ENCODE measurements at places on chromosomes 6 and 20. TPM values are rescaled to one million over a fixed set of nuclear protein-coding genes. Genes with fewer than 3 reads are reported as not detected.

APOM gene
- total RNA-seq, result not detected

TXLNB gene
- total RNA-seq, result not detected

RRP36 gene
- 3.5 TPM for total RNA-seq

SLC22A16 gene
- not detected for total RNA-seq

SEL1L2 gene
- not detected for total RNA-seq

CLVS2 gene
- total RNA-seq, result 59.8 TPM

- peak; percentile 64 for DNase-seq
Observed at GRCh38 chr6:117483645-117484016, 1.2 kb downstream of the DCBLD1 start.

DNA sequence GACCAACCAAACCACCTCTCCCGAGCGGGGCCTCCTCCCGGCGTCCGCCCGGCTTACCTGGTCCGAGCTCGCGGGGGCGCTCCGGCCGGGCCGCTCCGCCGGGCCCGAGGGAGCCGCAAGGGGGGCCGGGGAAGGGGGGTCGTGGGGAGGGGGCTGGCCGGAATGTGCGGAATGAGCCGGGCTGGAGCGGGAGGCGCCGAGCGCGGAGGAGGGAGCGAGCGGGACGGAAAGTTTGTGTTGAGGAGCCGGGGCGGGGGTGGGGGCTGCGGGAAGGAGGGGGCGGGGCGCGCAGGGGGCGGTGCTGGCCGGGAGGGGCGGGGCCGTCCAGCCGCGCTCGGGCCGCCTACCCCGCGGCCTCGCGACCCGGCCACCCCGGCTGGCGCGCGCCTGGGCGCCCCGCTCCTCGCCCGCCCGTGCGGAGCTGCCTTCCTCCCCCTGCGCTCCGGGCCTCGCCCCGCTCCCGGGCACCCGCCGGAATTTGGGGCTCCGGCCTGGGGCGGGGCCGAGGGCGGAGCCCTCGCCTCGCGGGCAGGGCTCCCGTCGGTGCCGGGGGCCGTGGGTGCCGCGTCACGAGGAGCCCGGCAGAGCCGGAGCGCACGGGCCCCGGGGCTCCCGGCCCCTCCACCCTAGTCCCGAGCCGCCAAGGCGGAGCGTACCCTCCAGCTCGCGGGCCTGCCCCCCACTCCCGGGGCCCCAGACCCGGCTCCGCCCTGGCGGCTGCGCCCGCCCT lies at the start of gene TEAD3:
TEAD3 (minus strand) TSS at position 239 of the 730 bp plus-strand sequence.
- DNase-seq, result peak; percentile 92

DNA sequence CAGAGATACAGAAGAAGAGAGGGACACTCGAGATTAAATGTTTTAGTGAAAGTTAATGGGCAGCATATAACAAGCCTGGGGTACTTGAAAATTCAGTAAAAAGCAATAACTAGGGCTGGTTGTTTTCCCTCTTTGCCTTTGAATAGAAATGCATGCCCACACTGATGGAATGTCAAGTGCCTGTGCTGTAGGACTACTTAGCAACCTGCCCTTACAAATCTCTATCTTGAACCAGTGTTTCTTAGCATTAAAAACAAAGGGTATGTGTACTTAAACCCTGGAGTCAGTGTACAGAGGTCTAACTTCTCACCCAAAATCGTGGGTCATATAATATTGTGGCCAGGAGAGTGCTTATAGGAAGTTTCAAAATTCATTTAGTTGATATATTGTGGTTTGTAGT lies 37.1 kb downstream of the RNF144B start:
- no peak for DNase-seq

DNA sequence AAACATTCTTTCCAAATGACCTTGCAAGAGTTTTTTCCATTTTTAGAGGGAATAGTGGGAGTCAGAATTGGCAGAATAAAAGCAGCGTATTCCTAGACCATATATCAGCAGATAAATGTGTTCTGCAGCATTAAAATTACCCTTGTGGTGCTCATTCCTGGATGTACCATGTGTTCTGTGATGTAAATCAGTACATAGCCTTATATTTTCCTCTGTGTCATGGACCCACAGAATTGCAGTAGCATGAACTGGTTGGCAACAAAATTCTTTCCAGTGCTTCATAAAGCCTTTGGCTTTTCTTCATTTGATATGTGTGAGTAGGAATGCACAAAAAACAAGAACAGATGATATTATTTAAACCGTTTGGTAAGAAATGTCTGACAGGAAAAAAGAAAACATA lies 32.5 kb downstream of the ANKEF1 start:
- DNase-seq, result peak; percentile 22

DNA sequence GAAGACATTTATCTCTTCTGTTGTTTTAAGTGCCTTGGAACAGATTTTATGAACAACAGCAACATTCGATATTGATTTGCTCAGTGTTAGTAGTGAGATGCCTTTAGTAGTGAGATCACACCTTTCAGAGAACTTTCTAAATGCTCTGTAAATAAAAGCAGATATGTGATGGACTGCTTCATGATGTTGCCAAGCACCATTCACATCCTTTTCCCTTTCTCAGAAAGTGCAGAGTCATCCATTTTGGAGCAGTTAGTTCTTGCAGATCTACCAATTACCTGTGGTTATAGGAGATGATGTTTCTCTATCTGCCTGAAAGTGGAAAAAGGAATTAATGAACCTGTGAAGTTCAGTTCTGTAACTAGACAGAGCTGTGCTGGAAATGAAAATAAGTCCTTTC lies 27.0 kb downstream of the CBFA2T2 start:
- DNase-seq, result no peak

DNA sequence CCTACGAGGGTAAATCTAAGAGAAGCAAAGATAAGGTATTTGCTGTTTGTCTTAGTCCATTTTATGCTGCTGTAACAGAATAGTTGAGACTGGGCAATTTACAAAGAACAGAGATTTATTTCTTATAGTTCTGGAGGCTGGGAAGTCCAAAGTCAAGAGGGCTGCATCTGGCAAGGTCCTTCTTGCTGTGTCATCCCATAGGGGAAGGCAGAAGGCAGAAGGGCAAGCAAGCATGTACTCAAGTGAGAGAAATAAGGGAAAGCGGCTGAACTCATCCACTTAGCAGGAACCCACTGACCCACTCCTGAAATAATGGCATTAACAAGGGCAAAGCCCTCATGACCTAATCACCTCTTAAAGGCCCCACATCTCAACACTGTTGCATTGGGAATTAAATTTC lies 102.7 kb downstream of the AGPAT4 start:
- no peak for DNase-seq

DNA sequence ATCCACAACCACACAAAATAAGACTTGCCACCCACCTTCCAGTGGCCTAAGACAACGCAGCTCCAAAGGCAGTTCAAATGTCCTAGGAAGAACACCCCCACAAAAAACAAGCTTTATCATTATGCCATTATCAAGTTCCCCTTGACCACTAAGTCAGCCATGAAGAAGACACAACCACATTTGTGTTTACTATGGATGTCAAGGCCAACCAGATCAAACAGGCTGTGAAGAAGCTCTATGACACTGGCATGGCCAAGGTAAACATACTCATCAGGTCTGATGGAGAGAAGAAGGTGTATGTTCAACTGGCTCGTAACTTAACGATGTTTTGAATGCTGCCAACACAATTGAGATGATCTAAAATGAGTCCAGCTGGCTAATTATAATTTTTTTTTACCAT lies 26.1 kb downstream of the SEC63 start:
- DNase-seq, result no peak

DNA sequence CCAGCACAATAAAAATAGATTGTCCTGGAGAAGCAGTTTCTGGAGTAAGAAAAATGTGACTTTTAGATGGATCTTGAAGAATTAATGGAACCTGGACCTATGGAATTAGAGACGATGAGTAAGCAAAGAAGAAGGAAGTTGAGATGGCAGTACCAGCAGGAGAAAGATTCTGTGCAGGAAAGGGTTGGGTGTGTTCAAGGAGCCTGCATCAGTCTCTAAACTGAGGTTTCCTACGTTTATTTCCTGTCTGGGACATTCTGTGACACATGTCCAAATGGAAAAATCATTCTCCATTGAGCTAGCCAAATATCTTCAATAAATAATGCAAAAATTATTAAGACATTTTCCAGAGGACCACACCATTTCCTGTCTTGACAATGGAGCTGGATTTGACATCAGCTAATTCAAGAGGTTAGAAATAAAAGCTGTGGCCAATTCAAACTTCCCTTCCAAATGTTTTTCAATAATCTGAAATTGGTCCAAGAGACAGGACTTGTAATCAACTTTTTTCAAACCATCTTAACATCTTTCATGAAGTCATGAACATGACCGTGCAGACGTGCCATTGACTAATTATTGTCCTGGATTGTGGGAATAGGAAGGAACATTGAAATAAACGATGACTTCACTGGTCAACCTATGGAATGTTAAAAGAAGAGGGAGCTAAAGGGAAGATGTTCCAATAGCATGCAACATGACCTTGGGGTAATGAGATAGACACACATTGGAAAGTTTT lies 198.3 kb downstream of the ZNF217 start:
- DNase-seq, result no peak

DNA sequence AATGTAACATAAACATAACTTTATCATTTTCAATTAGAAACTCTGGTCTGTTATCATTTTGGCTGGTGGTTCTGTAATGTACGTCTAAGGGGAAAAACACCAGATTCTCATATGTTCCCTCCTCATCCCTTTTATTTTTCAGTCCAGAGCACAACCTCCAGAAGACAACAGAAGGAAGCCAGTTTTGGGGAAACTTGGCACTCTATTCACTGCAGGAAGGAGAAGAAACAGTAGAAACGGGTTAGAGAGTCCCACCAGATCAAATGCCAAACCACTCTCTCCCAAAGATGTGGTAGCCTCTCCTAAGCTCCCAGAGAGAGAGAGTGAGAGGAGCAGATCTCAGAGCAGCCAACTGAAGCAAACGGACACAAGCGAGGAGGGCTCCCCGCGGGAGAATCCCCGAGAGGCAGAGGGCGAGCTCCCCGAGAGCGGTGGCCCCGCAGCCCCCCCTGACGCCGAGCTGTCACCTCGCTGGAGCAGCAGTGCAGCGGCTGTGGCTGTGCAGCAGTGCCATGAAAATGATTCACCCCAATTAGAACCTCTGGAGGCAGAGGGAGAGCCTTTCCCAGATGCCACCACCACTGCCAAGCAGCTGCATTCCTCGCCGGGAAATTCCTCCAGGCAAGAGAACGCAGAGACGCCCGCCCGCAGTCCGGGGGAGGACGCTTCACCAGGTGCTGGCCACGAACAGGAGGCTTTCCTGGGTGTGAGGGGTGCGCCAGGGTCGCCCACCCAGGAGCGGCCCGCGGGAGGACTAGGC lies 117.8 kb downstream of the RTN4IP1 start:
- DNase-seq, result peak; percentile 61

DNA sequence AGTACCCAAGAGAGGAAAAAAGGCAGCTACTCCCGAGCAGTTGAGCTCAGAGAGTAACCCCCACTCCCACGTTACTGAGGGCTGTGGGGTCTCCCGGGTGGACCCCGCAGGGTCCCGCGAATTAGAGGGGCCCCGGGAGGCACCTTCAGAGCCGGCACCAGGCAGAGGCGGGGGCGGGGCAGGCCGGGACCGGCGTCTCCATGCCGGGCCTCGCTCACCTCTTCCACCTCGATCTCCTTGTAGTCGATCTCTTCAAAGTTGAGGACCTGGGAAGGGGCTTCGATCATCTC lies 381 bp downstream of the MAP3K7 start:
- no peak for DNase-seq

GRCh38 chr20:47700327-47700726 lies 85.0 kb downstream of the SULF2 start:
- no peak for DNase-seq

DNA sequence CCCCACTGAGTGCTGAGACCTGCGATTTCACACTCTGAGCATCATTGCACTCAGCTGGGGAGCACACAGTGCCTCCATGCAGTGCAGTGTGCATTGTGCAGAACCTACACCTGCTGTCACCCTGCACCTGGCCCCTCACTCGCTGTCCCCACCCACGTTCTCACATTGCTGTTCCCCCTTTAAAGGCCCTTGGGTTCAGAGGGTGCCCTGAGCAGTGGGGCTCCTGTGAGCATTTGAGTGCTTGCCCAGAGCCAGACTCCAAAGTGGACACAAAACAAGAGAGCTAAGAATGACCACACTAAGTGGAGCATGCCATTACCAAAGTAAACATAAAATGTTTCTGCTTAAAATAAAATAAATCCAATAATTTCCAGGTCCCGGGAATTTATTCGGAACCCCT lies 131.0 kb upstream of the CST7 start:
- no peak for DNase-seq

DNA sequence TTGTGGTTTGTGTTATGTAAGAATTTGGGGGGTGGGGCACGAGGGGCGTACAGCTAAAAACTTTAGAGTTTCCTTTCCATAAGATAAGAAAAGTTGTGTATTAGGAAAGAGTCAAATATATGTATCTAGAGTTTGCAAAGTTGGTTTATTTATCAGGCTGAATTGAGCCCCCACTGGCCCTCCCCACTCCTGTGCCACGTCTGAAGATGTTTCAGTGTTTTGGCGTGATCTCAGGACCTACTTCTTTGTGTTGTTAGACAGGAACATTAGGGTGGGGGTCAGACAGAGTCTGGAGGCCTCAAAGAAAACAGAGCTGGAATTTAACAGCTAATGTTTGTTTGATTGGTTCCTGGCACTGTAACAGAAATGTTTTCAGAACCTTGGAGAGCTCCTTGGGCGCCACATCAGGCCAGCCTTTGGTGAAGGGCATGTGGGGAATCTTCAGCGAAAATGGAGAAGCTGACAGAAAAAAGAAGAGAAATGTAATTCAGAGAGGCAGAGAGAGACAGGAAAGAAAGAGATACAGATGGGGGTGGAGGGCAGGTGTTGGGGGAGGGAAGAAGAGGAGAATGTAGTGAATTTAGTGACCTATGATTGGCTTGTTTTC lies 674 bp downstream of the NRSN1 start:
- peak; percentile 90 for DNase-seq

- no peak for DNase-seq
Observed at GRCh38 chr6:21468461-21468860, 125.1 kb upstream of the SOX4 start.

DNA sequence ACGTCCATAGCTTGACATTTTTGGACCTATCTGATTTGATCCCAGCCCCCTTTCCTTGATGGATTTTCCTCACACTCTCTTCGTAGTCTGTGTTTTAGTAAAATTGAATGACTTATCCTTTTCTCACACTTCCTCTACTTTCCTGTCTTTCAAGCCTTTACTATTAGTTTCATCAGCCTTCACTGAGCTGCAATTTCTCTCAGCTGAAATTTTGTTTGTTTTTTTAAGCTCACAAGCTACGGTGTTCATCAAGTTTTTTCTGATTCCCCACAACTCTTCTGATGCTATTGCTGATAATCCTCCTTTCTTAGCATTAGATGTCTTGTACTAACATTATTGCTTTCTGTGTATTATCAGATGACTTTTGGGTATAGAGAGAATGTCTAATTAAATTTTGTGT lies 263.7 kb downstream of the TBX18 start:
- DNase-seq, result no peak

GRCh38 chr20:20317195-20317594 lies 50.7 kb upstream of the INSM1 start:
- no peak for DNase-seq

- no peak for DNase-seq
Observed at GRCh38 chr20:61845233-61845671, 220.4 kb downstream of the TAF4 start.
